ENCODE measurements at places on chromosomes 7 and 10. TPM values are rescaled to one million over a fixed set of nuclear protein-coding genes. Genes with fewer than 3 reads are reported as not detected.

DNA sequence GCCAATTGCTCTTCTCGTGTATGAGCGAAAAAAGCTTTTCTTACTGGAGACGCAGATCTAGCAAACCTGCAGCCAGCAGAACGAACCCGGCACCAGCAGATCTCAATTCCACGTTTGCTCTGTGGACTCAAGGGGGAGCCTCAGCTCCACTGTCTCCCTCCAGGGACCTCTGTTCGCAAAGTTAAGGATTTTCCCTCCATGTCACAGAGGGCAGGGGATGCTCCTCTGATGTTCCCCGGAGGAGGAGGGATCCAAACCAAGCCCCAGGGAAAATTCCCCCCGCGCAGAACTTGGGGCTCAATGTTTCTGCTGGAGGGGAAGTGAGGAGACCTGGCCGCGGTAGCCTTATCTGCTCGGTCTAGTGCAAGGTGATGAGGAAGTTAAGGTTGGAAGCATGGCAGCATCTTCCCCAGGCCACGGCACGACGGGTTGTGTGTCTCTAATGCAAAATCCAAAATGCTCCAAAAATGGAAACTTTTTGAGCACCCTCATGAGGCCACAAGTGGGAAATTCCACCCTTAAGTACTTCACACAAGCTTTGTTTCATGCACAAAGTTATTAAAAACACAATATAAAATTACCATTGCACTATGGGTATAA is 9.0 kb downstream of the IQCE start:
- no peak for DNase-seq

DNA sequence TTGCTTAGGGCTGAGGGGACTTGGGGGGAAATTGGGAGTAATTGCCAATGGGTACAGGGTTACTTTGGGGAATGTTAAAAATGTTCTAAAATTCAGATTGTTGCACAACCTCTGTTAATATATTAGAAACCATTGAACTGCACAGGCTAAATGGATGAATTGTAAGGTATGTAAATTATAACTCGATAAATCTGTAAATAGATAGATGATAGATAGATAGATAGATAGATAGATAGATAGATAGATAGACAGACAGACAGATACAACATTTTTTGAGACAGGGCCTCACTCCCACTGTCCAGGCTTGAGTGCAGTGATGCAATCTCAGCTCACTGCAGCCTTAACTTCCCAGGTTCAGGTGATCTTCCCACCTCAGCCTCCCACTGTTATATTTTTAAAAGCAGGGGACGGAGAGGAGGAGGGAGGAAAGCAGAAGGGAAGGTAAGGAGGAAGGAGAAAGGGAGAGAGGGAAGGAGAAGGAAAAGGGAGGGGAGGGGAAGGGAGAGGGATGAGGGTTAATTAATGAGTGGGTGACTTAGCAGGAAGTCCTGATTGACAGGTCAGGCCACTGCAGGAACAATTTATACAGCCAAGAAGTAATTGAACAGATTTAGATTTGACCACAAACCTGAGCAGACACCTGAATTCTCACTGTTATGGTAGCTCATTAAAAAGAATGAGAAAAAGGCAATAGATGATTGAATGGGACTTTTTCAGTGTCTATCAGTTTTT is 38.7 kb downstream of the AOC1 start:
- no peak for DNase-seq

GRCh38 chr7:71611986-71612385 is 480.0 kb downstream of the GALNT17 start:
- DNase-seq = no peak

TFR2 gene
- 1.1 TPM for total RNA-seq

DNA sequence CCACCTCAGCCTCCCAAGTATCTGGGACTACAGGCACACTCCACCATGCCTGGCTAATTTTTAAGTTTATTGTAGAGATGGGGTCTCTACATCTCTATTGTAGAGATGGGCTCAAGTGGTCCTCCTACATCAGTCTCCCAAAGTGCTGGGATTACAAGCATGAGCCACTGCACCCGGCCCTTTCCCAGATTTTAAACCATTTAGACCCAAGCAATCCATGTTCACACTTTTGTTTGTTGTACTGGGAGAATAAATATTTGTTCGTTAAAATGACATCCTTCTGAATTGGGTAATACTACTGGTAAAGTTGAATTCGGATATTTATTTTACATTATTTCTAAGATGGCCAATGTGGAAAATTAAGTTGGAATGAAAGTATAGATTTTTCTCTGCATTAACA is 52.7 kb downstream of the MINPP1 start:
- DNase-seq = no peak

DNA sequence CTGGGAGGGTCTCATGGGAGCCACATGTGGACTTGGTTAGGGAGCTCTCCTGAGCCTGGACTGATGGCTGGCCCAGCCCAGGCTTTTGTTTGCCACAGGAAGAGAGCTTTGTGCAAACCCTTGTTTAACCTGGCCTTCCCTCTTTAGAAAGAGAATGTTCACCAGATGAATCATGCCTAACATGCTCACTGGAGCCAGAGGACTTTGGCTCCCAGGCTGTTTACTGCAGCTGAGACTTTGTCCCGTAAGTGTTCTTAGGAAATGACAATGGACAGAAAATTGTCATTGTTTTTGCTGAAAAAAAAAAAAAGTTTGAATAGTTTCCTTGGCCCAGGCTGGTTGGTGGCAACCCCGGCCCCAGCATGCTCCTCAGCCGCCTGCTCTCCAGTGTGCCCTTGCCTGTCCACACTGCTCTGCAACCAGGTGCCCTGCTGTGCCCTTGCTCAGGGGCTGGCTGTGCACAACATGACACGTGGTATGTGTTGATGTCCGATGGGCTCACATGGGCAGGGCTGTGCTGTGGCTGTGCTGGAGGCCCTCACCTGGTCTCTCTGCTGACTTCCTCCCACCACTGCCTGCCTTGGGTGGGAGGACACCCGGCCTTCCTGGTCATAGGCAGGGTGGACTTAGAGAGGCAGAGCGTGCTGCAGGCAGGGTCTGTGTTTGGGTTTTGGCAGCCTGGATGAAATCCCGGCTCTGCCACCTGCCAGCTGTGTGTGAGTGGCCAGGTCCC is 215.3 kb upstream of the ZNF32 start:
- peak; percentile 65 for DNase-seq

FEZF1 gene
- not detected for total RNA-seq

DNA sequence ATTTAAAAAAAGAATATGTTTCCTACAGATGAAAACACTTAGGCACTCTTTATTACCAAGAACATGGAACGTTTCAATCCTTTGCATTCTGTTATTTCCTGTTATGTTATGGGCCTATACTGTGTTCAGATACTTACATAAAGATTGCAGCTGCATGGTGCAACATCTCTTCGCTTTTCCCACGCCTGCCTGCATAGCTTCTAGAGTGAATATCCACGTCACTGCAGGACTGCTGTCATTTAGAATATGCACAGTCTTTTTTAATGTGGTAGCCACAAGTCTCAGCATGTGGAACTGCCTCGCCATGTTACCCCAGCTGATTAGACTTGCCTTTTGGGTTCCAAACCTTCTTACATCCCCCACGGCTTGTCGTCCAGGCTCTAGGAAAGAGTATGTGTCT is 69.6 kb upstream of the GATA3 start:
- no peak for DNase-seq

LZTS2 gene
- 77.8 TPM for total RNA-seq

- peak; percentile 87 for DNase-seq
Measured at GRCh38 chr10:13526948-13527863, 1.6 kb downstream of the BEND7 start.

GRCh38 chr10:74755273-74755672 is 71.1 kb upstream of the KAT6B start:
- no peak for DNase-seq

DNA sequence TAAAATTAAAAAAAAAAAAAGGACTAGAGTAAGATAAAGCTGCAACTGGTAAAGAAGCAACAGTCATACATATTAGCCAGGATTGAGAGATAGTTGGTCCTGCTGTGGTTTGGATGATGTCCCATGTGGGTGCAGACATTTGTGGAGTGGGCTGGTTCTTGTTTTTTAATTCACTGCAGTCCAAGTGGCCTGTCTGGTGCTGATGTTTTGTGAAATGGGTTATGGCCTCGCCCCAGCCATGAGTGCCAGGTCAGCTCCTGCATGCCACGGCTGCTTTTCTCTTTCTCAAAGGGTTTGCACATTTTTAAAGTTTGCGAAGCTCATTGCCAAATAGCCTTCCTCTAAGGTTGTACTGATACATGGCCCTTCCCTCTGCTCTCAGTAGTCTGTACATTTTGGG is 14.1 kb upstream of the BTBD16 start:
- no peak for DNase-seq
